GM18507 (cell line): ENCODE measurements at places on chromosomes 3 and 15.

- no peak for DNase-seq
These were observed 341.0 kb upstream of the RASGRP1 start for GRCh38 chr15:38905632-38906031.

GRCh38 chr15:36106640-36107335 lies 472.6 kb upstream of the CDIN1 start:
- no peak for DNase-seq

GRCh38 chr15:100995471-100996430 lies 76.6 kb downstream of the LRRK1 start:
- no peak for DNase-seq

- DNase-seq = no peak
These were observed 272.2 kb downstream of the ADAMTSL3 start for GRCh38 chr15:83926116-83926515.
